NCI-H2029 treated with DMSO at 0.1 percent for 48 hours (cell line): ENCODE measurements at places on chromosomes 7 and 10.

- no peak for DNase-seq
Observed at GRCh38 chr7:6179620-6180343, 92.6 kb downstream of the CYTH3 start.

DNA sequence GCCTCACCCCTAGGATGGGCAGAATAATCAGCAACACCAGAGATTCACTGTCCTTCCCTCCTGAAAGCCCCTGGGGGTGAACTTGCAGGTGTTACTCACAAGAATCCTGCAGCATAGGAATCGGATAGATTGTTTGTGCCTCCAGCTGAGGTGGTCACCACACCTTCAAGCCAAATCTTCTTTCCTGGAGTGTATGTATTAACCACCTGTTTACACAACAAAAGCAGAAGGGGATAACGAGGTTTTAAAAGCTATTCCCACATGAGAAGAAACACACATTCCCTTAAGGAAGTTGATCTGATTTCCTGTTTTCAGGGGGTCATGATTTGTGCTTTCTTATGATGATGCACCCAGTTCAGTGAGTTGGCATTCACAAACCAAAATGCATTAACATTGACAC is 173.8 kb upstream of the HPS1 start:
- DNase-seq = no peak

- DNase-seq = no peak
Observed at GRCh38 chr7:121941830-121942229, 68.9 kb downstream of the PTPRZ1 start.

GRCh38 chr10:44937196-44938005 is 22.2 kb upstream of the RASSF4 start:
- DNase-seq = no peak

DNA sequence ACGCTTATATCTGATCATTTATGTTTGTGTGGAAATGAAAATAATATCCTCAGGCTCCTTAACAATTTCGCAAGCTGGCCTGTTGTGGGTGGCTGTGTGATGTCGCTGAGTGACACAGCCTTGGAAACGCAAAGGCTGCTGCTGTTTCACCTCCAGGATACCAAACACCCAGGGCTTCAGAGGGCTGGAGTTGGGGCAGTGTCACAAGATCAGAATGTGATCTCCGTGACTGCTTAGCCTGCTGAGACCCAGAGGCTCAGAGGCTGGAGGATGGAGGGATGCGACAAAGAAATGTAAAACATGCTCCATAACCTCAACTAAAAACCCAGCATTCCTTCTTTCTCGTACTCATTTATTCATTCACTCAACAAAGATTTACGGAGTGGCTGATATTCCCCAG is 37.2 kb upstream of the BMPER start:
- no peak for DNase-seq
